ENCODE measurements at places on chromosomes 16 and 17.

DNA sequence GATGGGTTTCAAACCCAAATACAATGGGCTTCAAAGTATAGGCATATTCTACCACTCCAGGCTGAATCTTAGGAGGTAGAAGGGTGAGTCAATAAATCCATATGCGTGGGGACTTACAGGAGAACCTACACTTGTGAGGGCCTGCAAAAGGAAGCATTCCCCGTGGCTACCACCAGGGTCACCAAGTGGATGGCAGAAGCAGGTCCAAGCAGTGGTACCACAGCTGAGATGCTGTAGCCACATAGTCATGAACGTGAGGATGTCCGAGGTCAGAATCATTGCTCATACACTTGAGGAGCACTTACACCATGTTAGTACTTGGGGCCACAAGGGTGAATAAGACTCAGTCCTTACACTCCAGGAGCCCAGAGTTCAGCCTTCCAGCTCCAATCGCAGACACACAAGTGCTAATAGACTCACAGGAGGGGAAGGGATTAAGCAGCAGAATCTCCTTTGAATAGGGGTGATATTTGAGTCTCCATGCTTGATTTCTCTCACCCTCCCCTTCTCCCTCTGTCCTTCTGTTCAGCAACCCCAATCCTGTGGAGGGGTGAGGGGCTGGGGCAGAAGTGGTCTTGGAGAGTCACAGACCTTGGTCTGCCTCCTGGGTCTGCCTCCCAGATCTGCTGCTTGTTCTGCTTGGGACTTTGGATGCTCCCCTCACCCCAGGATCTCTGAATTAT is 42.5 kb upstream of the ASIC2 start:
- no peak for DNase-seq

DNA sequence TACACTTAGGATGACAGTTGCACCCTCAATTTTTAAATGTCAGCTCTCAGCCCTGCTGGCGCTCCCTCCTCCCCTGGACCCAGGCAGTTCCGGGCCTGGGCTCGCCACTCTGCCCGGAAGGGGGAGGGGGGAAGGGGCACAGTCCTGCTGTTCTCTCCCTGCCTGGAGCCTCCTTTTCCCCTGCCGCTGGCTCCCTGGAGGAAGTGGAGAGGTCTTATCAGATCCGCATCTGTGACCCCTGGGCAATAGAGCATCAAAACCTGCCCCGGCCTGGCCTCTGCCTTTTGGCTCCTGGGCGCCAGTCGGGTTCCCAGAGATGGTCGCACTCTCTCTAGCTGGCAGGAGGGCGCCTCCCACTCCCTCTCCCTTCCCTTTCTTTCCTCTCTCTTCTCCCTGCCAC is 149.3 kb downstream of the IRF8 start:
- no peak for DNase-seq

DNA sequence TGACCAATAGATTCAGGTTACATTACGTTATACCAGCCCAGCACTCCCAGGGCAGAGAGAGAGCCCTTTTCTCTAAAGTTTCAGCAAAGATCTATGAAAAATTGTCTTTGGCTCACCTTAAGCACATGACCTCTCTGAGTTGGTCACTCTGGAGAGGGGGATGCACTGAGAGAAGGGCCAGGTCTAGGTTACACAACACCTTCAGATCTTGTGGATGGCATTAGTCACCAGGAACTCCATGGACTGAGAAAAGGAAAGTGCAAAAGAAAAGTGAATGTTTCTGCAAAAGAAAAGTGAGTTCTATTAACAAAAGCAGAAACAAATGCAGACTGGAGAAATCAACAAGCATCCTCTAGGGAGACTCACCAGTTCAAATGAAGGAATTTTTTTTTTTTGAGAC is 253.3 kb upstream of the SALL1 start:
- DNase-seq: no peak

GRCh38 chr17:74731347-74731605 is 5.8 kb upstream of the RAB37 start:
- DNase-seq: no peak

GRCh38 chr17:78356101-78356713 is 3.7 kb downstream of the SOCS3 start:
- no peak for DNase-seq

- DNase-seq: no peak
These were observed 90.1 kb downstream of the CLEC16A start for GRCh38 chr16:11034481-11034931.

- DNase-seq: no peak
These were observed 76.3 kb downstream of the USP31 start for GRCh38 chr16:23072769-23073549.

DNA sequence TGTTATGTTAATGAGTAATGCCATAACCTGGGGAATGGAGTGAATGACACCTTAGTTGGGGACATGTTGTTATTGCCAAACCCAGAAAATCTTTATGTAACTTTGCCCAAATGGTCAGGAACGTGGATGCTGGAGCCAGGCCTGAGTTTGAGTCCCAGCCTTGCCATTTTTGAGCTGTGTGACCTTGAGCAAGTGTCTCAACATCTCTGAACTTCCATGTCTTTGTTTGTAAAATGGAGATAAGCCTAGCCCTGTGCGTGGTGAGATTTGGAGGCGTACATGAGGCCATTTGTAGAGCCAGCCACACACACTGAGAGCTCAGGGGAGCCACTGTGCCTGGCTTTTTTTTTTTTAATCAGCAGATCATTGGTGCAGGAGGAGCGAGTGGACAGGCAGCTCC is 247.3 kb downstream of the FOXL1 start:
- DNase-seq: no peak

DNA sequence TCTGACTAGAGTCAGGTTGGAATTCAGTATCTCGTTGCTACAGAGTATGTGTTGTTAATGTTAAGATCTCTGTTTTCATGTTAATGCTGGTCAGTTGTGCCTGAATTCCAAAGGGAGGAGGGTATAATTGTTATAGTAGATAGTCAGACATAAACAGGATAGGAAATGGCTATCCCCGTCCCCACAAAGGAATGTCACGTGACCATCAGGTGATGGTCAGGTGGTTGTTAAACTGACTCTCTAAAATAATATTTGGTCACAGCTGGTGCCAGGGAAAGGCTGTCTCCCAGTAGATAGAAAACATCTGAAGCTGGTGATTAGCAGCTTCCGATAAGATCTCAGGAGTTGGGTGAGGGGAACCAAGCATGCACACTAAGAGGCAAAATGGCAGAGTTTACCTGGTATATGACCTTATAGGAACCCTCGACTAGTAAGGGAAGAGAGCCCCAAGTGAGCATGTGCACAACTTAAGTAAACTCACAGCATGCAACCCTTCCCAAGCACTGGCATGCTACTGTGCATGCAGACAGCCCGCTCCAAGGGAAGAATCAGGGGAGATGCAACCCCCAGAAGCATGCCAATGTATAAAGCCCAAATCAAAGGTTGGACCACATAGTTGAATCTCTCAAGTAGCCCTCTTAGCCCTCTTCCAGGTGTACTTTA is 27.4 kb upstream of the SLC6A2 start:
- no peak for DNase-seq

DNA sequence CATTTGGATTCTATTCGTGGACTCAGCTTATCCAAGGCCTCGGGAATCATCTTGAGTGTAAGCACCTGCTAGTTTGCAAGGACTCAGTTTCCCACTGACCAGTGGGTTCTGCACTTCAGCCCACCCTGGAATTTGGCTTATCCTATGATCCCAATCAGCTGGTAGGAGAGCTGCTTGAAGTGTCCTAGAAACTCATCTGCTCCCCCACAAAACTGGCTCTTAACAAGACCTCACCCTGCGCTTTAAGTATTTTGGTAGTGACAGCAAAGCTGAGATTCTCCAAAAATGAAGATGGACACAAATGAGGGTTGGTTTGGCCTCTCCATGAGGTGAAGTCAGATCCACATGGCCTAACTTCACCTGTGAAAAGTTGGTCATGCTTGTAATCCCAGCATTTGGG is 57.3 kb downstream of the NDE1 start:
- DNase-seq: no peak

DNA sequence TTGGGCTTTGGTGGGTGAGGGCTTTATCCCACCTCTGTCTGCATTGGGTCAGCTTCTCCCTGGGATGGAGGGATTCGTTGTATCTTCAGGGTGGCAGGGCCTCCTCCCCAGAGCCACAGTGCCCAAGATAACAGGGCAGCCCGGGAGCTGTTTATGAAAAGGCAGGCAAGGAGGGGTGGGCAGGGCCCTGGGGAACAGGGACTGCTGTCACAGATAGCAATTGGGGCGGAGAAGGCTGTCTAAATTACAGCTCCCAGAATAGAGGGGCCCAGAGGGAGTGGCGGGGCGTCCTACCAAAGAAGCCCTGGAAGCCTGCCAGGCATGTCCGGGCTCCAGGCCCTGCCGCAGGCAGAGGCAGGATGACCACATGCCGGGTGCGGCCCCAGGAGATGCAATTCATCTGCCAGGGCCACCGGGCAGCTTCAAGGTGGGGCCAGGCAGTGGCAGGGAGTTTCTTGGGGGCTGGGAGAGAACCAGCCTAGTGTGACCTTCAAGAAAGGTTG is 18.8 kb upstream of the PHOSPHO1 start:
- DNase-seq: no peak

GRCh38 chr16:85736921-85737320 is 14.0 kb downstream of the C16orf74 start:
- DNase-seq: no peak

DNA sequence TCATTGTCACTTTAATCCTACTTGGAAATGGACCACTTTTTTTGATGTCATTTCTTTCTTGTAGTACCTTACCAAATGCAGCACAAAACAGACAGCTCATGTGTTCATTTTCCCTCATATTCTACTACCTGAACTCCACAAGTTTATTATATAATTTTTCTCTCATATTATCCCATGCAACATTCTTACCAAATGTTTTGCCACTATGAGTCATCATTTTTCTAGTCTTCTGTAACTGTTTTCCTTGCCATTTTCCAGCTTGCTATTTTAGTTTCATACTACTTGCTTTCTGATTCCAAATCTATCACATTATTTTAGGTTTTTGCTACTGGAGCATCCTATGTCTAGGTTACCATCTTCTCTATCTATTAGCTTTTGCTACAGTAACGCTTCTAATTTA is 332.7 kb downstream of the ZFHX3 start:
- no peak for DNase-seq

DNA sequence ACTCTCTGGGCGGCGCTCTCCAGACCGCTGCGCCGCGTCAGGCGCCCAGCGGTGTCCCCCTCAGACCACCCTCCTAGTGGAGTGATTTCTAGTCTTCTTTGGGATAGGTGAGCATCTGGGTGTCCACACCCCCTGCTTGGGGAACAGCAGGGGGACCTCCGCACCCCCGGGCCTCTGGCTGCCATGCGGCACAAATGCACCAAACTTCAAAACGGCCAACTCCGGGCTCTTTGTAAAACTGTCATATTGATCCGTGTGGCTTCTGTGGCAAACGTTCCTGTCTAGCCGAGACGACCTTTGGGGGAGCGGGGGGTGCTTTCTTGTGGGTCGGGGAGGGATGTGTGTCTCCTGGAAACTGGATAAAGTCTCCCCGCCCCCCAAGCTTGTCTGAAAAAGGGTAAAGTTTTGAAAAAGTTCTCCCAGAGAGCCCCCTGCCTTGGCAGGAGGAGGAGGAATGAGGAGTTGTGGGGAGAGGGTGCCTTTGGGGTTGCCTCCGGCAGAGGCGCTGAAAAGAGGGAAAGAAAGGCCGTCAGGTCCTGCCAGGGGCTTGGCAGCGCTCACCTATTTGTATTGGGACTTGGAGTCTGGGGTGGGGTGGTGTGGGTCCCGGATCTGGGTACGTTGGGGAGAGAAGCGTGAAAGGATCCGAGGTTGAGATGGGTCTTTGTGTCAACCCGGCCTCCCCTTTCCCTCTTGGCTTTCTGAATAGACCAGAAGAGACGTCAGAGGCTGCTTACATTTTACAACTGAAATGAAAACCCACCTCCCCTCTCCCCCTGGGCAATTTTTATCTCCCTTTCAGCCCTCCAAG is 2.2 kb upstream of the CHD3 start:
- DNase-seq: no peak

- no peak for DNase-seq
These were observed 50.1 kb upstream of the MYH10 start for GRCh38 chr17:8680466-8681169.

GRCh38 chr17:40301315-40301714 is 7.7 kb upstream of the RARA start:
- no peak for DNase-seq

- no peak for DNase-seq
These were observed 183.6 kb downstream of the IRF8 start for GRCh38 chr16:86082418-86083030.

DNA sequence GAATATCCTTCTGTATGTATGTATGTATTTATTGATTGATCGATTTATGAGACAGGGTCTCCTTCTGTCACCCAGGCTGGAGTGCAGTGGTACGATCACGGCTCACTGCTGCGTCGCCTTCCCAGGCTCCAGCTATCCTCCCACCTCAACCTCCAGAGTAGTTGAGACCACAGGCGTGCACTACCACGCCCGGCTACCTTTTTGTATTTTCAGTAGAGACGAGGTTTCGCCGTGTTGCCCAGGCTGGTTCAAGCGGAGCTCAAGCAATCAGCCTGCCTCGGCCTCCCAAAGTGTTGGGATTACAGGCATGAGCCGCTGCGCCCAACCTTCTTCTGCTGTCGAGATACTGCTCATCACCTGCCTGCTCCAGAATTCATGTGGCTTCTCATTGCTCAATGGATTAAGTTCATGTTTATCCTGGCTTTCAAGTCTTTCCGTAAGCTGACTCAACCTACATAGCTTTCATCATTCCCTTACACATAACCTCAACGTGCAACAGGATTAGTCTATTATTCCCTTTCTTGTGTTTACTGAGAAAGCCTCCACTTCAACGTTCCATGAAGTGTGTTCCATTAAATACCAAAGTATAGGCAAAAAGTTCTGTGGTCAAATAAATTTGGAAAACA is 13.6 kb downstream of the TAC4 start:
- no peak for DNase-seq

GRCh38 chr16:21026846-21027245 is 123.8 kb downstream of the DNAH3 start:
- DNase-seq: no peak

DNA sequence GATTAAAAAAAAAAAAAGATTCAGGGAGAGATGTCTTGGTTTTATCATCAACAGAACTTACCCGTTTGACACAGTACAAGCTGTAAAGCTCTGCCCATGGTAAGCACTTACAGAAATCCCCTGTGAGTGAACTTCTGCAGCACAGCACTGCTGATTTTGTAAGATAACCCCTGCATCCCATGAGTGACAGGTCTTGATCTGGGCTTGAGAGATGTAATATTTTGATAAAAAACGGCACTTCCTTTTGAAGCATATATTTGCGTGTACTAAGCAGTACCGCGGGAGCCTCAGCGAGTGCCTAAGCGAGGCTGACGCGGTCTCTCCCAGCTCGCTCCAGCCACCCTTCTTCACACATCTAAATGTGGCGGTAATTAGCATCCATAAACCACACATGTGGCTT is 50.5 kb downstream of the IKZF3 start:
- DNase-seq: no peak

Measured in GM18507 (cell line).